ENCODE measurements at places on chromosomes 1 and 21.

GRCh38 chr1:101006553-101006952 is 19.0 kb downstream of the DPH5 start:
- DNase-seq = no peak

DNA sequence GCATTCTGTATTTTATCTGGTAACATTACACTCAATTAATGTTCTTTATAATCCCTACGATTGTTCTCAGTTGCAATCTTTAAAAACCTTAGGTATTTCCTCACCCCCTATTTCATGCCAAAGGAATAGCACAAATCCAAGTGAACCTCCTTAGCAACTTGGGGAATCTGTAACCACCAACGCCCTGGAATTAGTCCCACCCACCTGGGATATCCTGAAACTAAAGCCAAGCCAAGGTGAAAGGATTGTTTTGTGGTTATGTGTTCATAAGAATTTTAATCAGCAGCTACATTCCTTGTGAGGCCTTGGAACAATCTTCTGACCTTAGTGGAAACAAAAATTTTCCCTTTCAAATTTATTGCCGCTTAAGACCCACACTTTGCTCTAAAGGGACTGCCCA is 908.7 kb downstream of the TTLL7 start:
- no peak for DNase-seq

DNA sequence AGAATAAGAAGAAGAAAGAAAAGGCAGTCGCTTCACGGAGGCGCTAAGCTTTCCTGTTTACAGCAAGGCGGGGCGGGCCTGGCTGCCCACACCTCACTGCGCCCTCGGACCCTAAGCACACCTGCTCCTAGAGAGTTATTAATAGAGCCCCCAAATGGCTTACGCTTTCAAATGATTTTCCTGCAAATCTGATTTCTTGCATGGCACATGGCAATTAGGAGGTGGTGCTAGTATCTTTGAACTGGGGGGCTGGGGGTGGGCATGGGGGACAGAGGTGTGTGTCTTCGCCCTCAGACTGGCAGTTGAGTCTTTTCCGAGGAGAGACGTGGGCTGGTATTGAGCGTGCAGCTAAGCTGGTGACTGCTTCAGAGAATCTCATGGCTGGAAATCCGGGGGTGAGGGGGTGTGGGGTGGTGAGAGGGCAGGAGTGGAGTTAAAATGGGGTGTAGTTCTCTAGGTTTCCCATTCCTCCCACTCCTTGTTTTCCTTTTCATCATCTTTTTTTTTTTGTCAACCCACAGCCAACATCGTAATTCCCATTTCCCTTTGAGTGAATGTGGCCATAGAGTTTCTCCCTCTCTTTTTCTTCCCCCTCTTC is 1.3 kb downstream of the S1PR1 start:
- DNase-seq = peak; percentile 26

DNA sequence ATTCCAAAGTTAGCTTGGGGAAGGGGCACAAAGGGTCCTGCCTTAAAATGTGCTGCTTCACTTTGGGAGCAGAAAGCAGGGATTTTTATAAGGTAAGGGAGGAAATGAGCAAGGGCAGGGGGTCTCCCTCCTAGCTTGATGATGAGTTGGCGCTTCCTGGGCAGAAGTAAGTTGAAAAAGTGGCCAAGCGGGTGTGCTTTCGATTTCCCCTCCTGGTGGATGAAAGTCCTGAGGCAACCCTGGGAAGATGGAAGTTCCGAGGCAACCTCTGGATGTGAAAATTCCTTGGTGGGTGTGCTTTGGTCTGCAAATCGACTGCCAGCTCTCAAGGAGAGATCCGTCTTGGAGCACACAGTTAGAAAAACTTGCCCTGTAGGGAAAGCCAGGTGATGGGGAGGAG is 41.7 kb upstream of the CD2 start:
- DNase-seq = no peak

- no peak for DNase-seq
These were observed 1.3 kb downstream of the COL24A1 start for GRCh38 chr1:86155051-86155806.

DNA sequence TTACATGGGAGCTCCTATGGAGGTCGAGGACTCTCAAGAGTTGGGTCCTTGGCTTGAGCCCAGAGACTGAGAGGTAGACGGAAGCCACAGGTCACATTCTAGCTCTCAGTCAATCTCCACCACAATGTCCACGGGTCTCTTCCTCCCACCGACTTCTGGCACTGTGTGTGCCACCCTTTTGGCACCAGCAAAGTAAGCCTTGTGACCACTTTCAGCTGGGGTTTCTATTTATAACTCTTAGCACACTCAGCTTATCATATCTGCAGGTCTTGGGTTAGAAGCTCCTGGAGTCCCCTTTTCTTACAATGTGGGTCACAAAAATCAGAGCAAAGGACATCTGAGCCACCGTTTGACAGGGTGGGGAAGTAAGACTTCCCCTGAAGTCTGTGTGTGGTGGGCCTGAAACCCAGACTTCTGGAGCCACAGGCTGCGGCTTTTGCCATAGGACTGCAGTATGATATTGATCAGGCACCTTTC is 28.3 kb downstream of the NCMAP start:
- no peak for DNase-seq

- no peak for DNase-seq
These were observed 38.2 kb downstream of the H3-3A start for GRCh38 chr1:226100436-226101391.

GRCh38 chr1:42835422-42835821 is 11.0 kb upstream of the ZNF691 start:
- DNase-seq = no peak

Measured in C1 segment of cervical spinal cord (tissue), 14 donors.